ENCODE measurements at places on chromosomes 2 and 18.

DNA sequence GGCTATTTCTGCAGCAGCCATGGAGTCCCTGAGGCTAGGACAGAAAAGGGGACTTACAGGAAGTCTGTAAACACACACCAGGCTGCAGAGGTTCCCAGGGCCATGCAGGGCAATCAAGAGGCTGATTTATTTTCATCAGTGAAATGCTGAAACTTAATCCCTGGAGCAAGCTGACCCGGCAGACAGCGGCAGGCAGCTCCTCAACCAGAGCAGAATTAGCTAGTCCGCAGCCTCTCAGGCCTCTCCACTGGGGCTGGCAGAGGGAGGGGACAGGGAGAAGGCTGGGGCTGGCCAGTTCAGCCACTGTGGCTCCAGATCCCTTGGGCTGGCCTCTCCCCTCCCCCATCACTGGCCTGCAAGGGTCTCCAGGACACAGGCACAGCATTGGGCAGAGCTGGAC is 136.3 kb downstream of the TNS1 start:
- no peak for DNase-seq

DNA sequence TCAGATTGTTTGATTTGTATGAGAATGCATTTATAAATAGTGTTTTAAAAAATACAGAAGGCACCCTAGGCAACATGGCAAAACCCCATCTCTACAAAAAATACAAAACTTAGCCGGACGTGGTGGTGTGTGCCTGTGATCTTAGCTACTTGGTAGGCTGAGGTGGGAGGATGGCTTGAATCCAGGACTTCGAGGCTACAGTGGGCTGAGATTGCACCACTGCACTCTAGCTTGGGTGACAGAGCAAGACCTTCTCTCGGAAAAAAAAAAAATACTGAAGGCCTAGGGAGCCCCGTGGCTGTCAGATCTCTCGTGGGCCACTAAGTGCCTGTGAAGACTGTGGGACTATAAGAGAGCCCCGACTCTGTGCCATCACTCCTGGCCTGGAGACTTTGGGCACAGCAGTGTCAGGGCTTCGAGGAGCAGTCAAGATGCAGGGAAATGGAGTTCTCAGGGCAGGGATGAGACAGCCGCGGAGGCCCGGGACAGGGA is 40.5 kb downstream of the MYO7B start:
- no peak for DNase-seq

DNA sequence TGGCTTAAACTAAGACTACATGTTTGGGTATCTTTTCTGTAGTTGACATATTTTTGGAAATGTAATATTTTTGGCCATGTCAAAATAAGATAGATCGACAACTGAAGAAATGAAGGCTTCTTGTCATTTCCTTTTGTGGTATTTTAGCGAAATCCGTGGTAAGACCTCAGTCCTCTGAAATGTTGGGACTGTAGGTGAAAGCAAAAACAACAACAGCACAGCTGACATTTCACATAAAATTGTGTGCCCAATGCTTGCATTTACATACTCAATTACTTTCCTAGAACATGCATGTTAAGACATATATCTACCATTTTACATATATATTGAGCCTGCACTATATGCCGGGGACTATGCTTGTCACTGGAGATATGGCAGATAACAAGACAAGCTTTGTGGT is 50.2 kb downstream of the SPP2 start:
- DNase-seq: no peak

GRCh38 chr2:133123904-133124303 is 444.4 kb downstream of the NCKAP5 start:
- no peak for DNase-seq

DNA sequence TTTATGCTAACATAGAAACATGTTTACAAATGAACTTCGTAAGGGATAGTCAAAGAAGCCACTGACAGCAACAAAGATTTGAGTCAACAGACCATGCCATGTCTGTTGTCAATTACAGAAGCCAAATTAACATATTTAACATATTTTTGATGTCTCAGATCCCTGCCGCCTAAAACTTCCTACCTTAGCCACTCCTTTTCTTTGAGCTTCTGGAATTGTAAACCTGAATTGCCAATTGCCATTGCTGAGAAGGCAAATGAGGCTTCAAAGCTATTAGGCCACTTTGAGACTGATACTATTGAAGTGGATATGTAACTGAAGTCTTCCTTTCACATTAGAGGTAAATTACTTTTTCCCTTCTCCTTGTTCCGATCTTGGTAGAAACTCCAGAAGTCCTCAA is 66.0 kb upstream of the DSEL start:
- no peak for DNase-seq

- DNase-seq: no peak
These were observed 87.9 kb upstream of the GULP1 start for GRCh38 chr2:188203776-188204175.

DNA sequence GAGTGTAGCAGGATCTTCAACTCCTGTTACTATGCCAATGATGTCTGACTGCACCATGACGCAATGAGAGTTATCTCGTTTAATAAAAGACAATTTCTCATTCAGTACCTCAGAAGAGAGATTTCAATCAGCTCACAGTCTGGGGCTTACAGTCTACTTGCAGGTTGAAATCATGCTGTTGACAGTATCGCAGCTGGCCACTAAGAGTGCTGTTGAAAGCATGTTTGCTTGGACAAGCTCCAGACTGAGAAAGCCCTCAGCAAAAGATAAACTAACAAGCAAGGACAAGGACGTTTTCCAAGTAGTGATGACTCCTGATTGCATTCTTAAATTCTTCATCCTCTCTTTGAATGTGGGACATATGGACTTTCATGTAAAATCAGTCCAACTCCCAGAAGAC is 145.2 kb upstream of the SYT4 start:
- no peak for DNase-seq

- no peak for DNase-seq
These were observed 12.7 kb upstream of the SELENOI start for GRCh38 chr2:26333293-26333692.

DNA sequence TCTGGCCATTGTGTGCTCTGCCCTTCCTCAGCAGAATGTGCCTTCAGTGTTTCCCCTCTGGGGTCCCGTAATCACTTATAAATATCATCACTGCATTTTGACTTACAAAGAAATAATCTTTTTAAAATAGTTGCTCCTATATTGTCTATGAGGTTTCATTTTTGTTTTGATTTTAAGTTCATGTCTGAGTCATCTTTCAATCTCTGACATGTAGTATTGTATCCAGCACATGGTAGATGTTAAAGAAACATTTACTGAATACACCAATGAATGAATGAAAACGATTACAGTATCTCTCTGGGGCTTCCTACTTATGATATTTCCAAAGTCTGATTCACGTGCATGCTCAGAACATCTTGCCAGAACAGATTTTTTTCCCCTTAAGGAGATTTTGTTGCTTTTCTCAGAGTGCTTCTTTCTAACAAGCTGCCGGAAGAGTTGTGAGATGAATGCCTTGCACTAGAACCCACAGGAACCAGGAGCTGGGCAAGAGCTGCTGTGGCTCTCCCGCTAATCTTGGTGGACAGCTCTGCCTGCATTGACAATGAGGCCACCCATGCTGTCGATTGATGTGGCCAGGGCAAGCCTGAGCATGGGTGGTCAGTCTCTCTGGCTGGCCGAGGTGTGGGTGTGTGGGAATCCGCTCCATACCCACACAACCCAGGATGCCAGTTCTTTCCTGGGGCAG is 199.4 kb downstream of the CYRIA start:
- no peak for DNase-seq

DNA sequence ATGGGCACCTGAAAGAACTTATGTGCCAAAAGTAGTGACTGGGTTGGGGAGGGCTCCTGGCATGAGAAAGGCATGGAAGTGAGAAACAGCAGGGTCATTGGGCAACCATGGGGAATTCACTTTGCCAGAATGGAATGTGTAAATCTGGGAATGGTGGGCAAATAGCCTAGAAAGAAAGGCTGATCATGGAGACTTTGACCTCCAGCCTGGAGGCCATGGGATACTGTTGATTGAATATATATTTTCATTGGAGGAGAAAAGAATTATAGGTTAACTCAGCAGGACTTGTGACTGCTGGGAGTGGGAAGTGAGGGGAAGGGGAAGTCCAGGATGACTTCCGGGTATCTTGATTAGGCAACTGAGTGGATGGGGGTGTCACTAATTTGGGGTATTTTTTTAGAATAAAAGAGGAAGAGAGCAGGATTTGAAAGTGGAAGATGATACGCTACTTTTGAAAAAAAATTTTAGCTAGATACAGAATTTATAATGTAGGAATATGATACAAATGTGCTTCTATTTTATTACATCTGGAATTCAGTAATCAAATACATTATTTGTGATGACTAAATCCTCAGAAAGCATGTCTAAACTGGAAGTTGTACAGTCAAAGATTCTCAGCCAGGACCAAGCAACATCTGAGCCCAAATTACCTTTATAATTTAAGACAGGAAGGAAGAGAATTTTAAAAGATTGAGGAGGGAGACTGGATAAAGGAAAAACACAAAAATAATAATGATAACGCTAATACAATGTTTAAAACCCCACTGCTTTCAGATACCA is 116.2 kb downstream of the GATA6 start:
- no peak for DNase-seq

DNA sequence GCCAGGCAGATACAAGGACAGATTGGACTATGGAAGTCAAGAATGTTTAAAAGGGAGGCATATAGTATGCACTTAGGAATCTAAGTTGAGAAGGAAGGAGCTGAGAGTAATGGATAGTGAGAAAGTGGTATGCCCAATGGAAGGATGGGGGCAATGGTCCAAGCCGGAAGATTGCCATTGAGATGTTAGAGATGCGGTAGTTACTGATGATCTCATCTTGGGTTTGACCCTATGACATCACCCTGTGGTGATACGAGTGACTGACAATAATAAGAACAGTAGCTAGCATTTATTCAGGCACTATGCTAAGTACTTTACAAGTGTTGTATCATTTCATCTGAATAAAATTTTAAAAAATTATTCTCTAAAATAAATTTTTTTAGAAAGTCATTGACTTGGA is 38.5 kb upstream of the ACMSD start:
- no peak for DNase-seq

GRCh38 chr18:28903306-28903705 is 726.4 kb upstream of the CDH2 start:
- no peak for DNase-seq

DNA sequence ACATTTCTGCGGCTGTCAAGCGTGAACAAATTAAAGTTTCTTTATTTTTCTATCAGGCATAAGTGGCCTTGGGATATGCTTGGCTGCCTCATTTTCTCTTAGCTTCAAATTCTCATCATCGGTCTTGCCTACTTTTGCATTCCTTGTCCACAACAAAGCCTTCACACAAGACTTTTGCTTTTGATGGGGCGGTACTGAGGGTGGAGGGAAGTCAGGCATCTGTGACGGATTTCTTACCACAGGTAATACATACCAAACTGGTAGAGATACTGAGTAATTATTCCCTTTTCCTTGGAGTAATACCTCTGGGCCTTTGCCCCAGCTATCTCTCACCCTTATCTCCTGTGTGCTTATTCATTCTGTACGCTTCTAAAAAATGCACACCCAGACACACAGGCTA is 468.3 kb upstream of the RGPD4 start:
- DNase-seq: no peak

DNA sequence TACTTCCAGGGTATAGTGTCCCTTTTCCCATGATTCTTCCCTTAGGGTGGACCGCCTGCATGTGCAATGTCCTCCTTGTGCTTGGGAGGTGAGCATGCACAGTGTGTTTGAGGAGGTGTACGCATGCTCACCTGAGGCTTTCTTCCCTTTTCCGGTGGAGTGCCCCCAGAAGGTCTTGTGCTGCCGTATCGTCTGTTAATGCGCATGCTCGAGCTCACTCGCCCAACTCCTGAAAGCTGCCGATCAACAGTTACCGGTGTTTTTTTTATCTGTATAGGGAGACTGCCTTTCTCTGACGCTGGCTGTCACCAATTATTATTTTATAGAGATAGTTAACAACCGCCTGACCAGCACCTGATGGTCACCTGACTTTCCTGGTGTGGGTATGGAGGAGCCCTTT is 458.8 kb upstream of the MEX3C start:
- DNase-seq: no peak

GRCh38 chr2:81304154-81304830 is 999.7 kb upstream of the LRRTM1 start:
- DNase-seq: no peak

- DNase-seq: no peak
These were observed 220.1 kb upstream of the NCKAP5 start for GRCh38 chr2:133788386-133788785.

DNA sequence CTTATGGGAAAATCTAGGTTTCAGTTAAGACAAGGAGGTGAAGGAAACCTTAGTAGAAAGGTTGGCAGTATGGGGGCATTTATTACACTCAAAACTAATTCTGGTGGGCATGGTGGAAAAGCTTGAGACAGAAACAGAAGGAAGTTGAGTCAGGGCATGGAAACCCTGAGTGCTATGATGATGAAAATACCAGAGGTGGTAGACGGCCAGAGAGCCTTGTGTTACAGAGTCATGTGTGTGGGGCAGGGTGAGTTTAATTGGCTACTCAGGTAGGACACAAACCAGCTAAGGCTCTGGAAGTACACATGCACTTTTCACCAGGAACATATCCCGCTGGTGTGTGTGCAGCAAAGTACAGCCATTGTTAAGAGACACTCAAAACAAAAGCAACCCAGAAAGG is 20.7 kb upstream of the FAM136A start:
- no peak for DNase-seq
